ENCODE measurements at places on chromosomes 4 and X.

GRCh38 chrX:63764946-63765345 lies 20.1 kb downstream of the ARHGEF9 start:
- no peak for DNase-seq

DNA sequence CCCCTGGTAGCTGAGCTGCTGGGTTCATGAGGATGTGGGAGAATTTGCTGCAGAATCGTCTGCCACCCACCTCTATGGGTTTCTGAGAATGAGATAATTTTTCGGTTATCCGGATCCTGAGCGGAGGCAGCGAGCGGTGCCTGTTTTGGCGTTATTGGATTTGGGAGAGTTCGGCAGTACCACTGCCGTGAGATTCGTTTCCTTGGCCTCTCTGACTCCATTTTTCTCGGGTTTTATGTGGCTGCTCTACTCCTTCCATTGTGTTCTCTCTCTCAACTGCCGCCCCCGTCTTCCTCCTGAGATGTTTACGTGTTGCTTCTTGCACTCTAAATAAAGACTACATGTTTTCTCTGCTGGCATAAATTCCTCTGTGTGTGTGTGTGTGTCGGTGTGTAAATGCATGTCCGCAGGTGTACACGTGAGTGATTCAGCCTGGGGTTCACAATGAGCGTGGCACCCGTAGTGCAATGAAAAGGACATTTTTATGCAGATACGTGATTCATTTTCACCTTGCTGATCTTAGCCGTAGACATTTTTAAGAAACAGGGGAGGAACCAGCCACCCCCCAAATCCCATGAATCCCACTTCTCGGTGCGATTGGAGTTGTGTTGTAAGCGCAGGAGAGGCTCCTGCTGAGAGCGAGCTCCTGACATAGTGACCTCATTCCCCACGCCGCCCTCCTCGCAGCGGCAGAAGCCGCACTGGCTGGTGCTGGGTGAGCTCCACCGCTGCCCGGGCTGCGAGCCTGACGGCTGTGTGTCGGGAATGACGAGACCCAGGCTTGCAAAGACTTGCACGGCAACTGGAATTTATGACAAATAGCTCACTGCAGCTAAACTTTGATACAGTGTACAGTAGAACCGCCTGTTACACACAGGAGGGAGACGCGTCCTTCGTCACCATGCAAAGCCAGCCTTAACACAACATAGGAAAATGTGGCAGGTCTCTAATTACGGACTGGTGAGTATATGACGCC lies 82.2 kb downstream of the STOX2 start:
- peak; percentile 82 for DNase-seq

- peak; percentile 89 for DNase-seq
These were observed 270.4 kb downstream of the LDB2 start for GRCh38 chr4:16627999-16628398.

DNA sequence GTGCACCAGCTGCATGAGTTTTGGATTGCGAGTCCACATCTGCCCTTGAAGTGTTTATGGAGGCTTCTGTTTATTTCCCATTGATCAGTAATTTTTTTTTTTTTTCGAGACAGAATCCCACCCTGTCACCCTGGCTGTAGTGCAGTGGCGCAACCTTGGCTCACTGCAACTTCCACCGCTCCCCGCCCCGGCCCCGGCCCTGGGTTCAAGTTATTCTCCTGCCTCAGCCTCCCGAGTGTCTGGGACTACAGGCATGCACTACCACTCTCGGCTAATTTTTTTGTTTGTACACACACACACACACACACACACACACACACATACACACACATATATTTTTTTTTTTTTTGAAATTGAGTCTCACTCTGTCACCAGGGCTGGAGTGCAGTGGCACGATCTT lies 46.1 kb downstream of the SMAD1 start:
- no peak for DNase-seq

DNA sequence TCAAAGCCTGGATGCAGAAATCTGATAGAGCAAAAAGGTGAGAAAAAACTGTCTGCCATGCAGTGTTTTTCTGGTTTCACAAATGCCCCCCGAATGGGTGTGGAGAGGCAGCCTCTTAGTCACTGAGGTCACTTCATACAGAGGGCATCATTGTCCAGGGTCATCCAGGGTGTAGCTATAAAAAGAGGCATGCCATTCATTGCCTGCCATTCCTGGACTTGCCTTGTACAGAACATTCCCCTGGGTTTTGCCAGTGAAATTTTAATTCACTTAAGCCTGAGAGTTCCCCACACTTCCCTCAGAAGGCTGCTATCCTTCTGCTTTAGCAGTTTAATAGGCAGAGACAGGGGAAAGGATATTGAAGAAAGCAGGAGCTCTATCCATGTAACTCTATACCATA lies 230.3 kb downstream of the UNC5C start:
- no peak for DNase-seq

DNA sequence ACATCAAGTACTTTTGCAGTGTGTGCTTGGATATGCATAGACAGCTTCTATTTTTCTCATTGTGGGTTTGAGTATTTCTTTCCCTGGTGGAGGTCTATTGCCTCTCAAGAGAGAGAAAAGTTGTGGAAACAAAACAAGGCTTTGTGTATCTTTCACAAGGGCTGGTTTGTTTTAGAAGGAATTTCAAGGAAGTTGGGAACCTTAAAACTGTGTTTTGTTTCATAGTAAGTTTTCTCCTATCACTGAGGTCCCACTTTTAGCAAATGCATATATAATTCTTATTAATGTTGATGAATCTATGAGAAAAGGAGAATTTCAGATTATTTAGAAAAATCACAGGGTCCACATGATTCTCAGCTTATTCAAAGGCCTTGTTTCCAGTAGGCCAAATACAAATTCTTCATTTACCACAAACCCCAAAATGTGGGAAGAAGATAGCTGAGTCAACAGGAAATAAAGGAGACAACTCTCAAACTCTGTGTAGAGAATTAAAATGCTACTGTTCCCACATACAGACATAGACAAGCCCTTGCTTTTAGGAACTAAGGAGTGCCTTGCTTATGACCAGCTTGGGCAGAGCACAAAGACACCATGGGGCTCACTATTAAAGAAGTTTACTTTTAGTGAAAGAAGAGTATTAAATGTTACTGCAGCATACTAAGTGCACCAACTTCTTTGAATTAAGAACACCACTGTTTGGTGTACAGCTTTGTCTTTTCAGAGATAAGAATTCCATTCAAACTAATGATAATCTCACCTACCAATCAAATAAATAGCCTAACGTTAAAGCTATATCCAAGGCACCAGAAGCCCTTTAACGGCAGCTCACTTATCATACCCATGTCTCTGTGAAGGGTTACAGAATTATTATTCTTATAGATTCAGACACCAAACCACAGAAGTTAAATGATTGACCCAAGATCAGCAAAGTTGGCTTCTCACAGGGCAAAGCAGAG lies 177.4 kb upstream of the LEF1 start:
- peak; percentile 27 for DNase-seq

GRCh38 chr4:1470393-1470670 lies 64.1 kb upstream of the NKX1-1 start:
- DNase-seq: no peak

DNA sequence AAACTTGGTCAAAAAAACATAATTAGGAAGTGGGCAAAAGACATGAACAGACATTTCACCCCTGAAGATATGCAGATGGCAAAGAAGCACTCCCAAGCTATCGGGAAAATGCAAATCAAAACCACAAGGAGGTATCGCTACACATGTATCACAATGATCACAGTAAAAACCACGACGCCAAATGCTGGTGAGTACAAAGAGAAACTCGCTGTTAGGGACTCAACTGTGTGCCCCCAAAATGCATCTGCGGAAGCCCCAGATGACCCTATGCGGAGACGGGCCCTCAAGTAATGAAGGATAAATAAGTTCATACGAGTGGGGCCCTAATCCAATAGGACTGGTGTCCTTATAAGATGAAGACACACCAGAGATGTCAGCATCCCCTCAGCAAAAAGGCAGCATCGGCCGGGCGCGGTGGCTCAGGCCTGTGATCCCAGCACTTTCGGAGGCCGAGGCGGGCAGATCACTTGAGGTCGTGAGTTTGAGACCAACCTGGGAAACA lies 10.2 kb downstream of the GAK start:
- DNase-seq: no peak

GRCh38 chrX:153723351-153724251 lies 586 bp downstream of the BCAP31 start:
- DNase-seq: peak; percentile 21

DNA sequence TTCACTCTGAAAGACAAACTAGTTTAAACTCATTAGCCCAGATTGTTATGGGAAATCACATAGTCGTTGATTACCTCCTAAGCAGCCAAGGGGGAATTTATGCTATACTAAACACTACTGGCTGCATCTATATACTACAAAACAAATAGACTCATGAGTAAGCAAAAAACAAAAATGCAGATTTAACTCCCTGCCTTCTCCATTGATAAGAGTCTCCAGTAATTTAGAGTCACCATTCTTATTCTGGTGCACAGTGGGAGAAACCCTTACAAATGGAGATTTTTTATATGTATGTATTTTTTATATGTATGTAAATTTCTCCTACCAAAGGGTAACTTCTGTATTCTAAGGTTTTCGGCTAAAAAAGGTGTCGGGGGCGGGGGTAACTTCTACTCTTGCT lies 126.6 kb downstream of the PLS3 start:
- no peak for DNase-seq

- DNase-seq: no peak
These were observed 506.0 kb upstream of the FAM241A start for GRCh38 chr4:111639120-111639690.

DNA sequence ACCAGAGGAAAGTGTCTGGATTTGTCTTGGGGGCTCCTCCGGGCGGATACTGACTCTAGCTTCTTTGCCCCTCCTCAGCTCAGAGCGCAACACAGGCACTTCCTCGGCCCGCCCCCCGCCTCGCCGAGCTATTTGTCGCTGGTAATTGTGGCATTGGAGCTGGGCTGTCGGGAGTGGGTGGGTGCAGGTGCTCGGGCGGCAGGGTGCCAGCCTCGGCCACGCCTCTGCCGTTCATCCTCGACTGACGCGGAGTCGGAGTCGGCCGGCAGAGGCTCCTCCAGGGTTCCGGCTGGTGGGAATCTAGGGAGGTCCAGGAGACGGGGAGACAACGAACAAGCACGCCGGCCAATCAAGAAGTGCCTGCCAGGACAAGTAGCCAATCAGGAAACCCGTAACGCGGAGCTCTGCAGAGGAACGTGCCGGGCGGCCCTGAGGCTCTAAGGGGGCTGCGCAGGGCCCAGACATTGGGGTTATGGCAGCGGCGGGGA lies 3.9 kb upstream of the SYN1 start:
- DNase-seq: peak; percentile 85

GRCh38 chr4:88938138-88938537 lies 118.8 kb downstream of the FAM13A start:
- peak; percentile 79 for DNase-seq

DNA sequence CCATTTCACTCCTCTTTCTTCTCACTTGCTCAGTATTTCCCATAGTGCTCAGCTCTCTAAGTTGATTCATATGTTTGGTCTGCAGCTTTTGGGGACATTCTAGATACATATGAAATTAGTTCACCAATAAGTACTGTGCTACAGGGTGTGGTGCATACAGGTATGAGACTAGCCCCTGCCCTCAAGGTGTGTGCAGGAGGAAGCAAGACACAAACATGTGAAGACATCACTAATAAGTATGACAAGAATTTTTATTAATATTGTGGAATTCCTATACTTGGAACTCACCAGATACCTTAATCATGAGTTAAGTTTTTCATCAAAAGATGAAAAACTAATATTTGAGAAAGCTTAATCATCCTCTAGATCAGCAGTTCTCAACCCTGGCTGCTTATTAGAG lies 505.2 kb downstream of the ZNF674 start:
- DNase-seq: no peak

- peak; percentile 73 for DNase-seq
These were observed 27.2 kb downstream of the BST1 start for GRCh38 chr4:15729910-15730533.

GRCh38 chr4:38075370-38076152 lies 115.4 kb downstream of the PTTG2 start:
- peak; percentile 41 for DNase-seq

DNA sequence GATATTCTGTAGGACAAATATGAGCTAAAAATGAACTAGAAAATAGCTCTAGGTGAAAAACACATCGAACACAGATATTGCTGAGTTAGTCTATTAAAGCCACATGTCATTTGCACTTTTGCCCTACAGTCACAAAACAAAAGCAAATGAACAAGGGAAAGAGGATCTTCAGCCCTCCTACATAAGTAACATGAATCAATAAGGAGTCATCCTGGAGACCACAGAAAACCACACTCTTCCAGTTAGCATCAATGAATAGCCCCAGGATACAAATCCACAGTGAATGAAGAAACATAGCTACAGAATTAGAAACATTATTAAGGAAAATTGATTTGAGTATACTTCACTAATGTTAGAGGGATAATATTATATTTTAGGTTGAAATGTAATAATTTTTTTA lies 311.4 kb downstream of the MAPK10 start:
- peak; percentile 35 for DNase-seq

DNA sequence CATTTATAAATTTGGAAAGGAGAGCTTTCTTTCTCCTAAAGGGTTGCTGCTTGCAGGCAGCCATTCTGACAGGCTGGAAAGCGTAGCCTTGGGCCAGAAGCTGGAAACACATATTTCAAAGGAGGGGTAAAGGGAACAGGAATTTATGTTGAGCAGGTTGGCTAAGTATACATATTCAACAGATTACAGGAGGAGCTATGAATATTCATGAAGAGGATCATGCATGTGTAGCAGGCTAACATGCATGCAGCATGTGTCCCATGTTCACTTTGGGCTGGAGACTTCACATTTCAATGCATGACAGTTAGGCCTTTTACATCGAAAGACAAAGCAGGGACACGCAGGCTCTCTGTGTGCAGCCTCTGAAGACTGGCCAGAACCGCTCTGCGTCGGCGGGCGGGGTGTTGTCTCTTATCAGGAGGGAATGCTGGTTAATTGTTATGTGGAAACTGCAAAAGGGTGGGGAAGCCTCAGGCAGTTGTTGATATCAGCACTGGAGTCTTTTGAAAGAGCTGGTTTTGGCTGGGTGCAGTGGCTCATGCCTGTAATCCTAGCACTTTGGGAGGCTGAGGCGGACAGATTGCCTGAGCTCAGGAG lies 31.5 kb downstream of the CASP3 start:
- DNase-seq: no peak

DNA sequence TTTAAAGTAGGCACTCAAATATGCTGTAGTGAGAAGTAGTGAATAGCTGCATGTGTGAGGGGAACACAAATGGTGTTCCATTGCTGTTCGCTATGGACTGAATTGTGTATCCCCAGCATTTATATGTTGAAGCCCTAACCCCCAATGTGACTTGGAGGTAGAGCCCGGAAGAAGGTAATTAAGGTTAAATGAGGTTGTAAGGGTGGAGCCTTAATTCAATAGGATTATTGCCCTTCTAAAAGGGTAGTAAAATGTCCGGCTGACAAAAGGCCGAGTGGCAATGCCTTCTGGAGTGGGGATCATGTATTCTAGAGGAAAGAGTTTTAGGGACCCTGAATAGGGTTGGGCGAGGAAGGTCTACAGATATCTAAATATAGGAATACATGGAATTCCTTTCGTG lies 168.9 kb upstream of the NUDT10 start:
- no peak for DNase-seq

- DNase-seq: no peak
These were observed 54.4 kb upstream of the ATP6AP2 start for GRCh38 chrX:40526412-40526811.

Measured in AG08395 (cell line).